ENCODE measurements at places on chromosomes 5 and 9.

GRCh38 chr9:108816037-108816436 lies 39.7 kb downstream of the ACTL7B start:
- DNase-seq: no peak

GRCh38 chr5:134007581-134008265 lies 2.9 kb upstream of the VDAC1 start:
- DNase-seq: no peak

- DNase-seq: no peak
These were observed 276.0 kb upstream of the TMEM161B start for GRCh38 chr5:88544671-88545070.

GRCh38 chr9:127109212-127109711 lies 13.2 kb downstream of the ANGPTL2 start:
- DNase-seq: no peak

DNA sequence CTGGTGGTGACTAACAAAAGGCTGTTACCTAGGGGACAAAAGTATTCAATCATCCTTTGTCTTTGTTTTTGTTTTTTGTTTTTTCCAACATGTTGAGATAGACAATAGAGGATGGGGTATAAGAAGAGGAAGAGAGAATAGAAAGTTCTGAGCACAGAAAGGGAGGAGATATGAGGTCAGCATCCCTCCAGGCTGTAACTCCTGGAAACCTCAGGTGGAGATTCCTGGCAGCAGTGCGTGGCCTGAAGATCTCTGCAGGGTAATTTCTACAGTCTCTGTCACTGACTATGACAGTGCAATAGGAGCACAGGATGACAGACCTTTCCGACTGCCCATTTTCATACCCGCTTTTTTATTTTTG lies 112.1 kb downstream of the ADRB2 start:
- DNase-seq: no peak
